Stimulated activated CD4-positive, alpha-beta T cell treated with anti-CD3 and anti-CD28 coated beads, Interleukin-1b, Interleukin-23, amount 100 ng/mL, for 1 hour (primary cell): ENCODE measurements at places on chromosomes 12 and 14.

- no peak for DNase-seq
These were observed 12.5 kb downstream of the GPR68 start for GRCh38 chr14:91232052-91232451.

DNA sequence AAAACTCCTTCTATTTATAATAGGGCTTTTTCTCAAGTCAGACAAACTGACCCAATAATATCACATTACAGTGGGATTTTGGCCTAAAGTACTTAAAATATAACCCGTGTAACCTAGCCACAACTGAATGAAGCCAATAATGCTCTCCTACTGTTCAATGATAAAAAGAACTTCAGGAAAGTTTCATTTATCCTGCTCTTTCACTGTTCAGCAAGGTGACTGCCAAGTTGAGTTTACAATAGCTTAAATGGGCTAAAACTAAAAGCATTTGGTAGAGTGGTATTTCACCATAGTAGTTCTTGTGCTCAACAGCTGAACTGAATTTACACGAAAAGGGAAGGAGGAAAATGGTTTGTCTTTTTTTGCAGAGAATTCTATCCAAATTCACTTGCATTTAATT, 49.8 kb downstream of the CNTN1 start:
- DNase-seq, result no peak

GRCh38 chr14:70706177-70706576, 64.5 kb downstream of the TTC9 start:
- DNase-seq, result no peak

DNA sequence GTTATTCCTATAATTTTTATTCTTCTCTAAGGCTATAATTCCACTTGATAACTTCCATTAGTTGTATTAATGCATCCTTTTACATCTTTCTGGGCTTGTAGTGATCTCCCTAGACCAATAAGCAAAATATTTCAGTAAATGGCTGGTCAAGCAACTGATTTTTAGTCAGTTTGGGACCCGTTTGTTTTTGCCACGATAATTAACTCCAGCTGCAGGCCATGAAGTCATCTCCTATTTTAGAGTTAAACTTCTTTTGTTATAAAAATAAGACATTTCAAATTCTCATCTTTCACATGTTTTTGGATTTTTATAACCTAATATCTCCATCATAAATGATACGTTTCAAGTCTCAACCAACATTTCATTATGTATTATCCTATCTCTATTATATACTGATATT, 49.4 kb downstream of the MAGOHB start:
- DNase-seq, result no peak

- DNase-seq, result no peak
These were observed 22.6 kb downstream of the INSM2 start for GRCh38 chr14:35556548-35556947.

- no peak for DNase-seq
These were observed 811 bp downstream of the TMCC3 start for GRCh38 chr12:94649349-94650142.

DNA sequence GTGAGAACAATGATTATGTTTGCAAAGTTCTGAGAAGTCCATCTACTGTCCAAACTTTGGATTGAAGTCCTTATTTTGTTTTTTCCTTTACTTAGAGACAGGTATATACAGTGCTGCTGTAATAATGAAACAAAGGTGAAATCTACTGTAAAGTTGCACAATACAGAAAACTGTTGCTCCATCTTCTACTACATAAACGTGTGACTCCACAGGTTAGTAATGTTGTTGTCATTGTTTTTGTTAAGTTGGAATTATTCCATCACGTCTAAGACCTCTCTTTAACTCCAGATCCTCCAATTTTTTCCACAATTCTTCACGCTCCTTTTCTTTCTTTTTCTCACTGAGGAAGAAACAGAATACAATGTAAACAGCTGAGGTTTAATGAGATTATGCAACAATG, 57.0 kb upstream of the GPHB5 start:
- no peak for DNase-seq

- no peak for DNase-seq
These were observed 2.7 kb downstream of the GLTP start for GRCh38 chr12:109877504-109878246.

DNA sequence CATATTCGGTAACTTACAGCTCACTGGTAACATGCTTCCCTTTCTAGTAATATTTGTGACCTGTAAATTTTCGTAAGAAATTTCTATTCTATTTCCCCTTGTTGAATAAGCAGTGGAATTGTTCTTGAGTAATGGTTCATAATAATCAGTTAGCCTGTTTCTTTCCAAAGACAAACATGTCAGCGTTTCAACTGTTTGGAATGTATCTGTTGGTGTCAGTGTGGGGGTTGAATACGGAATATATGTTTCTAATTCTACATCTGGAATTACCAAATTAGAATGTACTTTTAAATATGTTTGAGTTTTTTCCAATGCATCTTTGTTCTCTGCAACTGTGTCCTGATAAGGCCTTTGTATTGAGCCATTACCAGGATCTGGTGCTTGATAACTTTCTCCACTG, 2.0 kb downstream of the BBS10 start:
- DNase-seq, result no peak

- DNase-seq, result no peak
These were observed 11.3 kb downstream of the MED13L start for GRCh38 chr12:116266168-116266601.

DNA sequence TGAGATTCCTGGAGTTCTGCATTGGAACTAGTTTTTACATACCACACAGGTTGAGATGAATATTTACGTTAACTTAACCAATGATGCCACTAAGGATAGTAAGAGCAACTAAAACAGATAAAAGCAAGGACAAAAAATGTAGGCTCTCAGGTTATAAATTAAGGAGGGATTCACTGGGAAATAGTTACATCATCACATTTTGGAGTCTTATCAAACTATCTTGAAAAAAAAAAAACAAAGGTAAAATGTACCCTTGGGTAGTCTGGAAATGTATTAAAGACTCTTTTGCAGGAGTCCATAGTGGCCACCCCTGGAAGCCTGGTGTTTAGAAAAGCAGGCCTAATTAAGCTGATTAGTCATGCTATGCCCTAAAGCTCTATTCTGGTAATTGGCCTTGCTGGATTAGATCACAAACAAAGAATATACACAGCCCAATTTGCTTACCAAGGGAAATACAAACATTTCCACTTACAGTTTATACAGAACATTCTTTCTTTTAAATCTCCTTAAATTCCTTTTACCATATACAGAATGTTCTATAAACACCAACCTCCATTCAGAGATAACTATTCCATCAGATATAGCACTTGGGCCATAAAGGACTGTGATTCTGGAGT, 39.3 kb downstream of the SLC25A47 start:
- DNase-seq, result no peak

DNA sequence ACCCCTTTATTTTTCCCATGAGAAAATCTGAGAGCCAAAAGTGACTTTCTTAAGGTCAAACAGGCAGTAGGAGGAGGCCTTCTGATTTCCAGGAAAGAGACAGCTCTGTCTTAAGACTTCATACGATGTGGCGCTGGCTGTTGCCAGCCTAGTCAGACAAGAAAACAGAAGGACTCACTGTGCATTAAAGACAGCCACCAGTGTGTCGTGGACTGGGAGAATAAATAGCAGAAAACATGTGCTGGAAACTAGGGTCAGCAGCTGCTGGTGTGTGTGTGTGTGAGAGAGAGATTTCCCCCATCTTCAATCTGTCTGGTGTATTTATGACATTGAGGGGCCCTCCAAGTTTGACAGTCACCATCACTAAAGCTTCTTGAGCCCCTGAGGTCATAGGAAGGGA, 708.6 kb upstream of the TMEM132C start:
- no peak for DNase-seq

- no peak for DNase-seq
These were observed 8.1 kb upstream of the LRRK2 start for GRCh38 chr12:40216516-40217288.

DNA sequence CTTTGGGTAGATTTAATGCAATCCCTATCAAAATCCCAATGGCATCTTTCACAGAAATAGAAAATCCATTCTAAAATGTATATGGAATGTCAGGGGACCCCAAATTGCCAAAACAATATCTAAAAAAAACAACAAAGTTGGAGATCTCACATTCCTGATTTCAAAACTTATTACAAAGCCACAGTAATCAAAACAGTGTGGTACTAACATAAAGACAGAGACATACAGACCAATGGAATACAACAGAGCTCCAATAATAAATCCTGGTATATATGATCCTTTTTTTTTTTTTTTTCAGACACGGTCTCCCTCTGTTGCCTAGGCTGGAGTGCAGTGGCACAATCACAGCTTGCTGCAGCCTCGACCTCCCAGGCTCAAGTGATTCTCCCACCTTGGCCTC, 4.7 kb downstream of the TMBIM4 start:
- DNase-seq, result no peak

DNA sequence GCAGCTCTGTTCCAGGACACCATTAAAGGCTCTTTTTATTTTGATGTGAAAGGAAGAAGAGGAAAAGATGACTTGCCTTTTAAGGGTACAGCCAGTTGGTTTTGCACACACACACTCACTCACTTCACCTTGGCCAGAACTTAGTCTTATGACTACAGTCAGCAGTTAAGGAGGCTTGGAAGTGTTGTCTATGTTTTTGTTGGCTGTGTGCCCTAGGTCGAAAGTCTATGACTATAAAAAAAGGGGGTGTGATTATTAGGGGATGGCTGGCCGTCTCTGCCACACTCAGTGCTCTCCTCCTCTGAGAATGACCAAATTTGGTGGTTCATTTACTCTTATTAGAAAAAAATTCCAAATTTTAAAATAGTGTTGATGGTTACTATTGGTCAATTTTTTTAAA, 139.5 kb upstream of the OTX2 start:
- no peak for DNase-seq

DNA sequence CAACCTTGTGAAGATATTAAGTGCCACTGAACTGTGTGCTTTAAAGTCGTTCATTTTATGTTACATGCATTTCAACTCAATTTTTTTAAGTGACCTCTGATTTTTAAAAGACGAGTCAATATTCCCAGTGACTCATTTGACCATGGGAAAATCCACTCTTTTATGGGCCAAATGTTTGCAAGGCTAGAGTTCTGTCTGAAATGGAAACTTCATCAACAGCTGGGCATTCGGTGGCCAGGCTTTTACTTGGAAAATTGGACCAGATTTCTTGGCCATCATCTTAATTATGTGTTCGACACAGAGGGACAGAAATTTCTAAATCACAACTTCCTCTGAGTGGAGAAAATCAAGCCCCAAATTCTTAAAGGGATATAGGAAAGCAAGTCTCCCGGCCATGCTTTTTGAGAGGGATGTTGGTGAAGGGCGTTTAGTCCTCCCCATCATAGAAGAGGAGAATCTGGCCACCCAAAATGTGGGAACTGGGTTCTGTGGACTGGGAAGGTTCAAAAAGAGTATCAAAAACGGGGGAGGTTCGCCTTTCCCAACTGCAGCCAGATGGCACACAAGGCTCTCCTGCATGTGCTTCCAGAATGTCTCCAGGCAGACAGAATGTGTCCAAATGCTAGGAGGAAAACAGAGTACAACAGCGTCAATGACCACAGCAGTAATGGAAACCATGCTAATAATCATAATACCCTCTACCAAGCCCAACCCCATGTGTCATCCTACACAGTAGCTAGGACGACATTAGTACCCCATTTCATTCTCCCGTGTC, 40.9 kb upstream of the FZD10 start:
- DNase-seq, result no peak
